ENCODE measurements at places on chromosomes 2 and 18. TPM values are rescaled to one million over a fixed set of nuclear protein-coding genes. Genes with fewer than 3 reads are reported as not detected.

Gene RAD51AP2
- not detected for total RNA-seq

- no peak for DNase-seq
These were observed 42.5 kb downstream of the SCTR start for GRCh38 chr2:119481501-119482455.

DNA sequence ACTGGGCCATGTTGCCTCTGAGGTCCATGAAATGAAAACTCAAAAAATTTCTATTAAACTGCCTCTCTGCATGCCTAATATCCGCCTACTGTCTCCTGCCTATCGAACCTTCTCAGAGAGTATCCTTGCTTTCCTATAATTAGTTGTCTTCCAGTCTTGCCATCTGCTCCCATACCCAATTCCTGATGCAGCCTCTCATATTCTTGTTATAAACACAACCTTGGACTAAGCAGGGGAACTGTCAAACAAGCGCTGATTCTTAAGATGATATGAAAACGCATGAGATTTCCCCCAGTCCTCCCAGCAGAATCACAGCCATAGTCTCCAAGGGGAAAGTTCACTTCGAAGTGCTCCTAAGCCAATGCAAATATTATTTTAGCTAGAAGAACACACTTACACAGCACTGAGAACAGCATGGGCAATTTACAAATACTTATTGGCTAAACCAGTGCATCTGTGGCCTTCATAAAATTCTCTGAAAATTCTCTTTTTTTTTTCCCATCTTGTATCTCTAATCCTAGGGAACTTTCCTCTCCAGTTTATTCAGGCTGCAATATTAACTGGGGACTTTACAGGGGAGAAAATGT is 471.6 kb downstream of the MBD2 start:
- no peak for DNase-seq

DNA sequence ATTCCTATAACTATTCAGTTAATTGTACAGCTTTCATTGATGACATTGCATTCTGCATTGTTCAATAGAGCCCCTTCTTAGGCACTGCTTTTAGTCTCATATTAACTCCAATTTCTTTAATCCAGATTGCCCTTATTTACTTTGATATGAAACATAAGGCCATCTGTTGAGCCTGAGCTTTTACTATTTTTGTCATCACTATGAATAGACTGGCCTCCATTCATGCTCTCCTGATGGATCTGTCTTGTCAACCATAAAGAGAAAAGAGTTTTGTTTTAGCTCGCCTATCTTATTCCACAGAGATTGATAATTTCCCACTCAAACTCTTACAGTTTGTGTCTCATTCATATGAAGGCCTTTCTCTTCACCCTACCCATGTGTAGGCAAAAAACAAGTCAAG is 159.2 kb upstream of the DTNA start:
- DNase-seq: no peak

GRCh38 chr2:11123001-11123809 is 32.1 kb upstream of the SLC66A3 start:
- no peak for DNase-seq

Measured in activated B cell treated with CpG ODN at 0.5 μM for 24 hours (primary cell).